ENCODE measurements at places on chromosomes 12 and 14.

GRCh38 chr12:84069699-84070098 is 842.9 kb downstream of the SLC6A15 start:
- no peak for DNase-seq

DNA sequence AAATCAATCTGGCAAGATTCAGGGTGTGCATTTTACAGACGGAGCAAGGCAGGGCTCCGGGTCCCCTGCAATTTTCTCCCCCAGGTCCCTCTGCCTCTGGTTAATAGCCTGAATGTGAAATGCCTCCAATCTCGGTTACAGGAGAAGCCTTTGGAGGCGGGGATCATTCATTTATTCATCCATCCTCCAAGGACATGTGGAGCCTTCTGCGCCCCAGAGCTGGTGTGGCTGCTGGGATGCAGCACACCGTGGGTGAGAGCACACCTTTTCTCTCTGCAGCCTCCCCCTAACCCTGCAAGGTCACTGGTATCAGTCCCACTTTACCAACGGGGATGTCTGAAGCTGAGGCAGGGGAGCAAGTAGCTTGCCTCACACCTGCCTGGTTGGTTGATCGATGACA is 35.4 kb downstream of the CMKLR1 start:
- no peak for DNase-seq

GRCh38 chr12:62519043-62519442 is 52.4 kb downstream of the MON2 start:
- no peak for DNase-seq

- no peak for DNase-seq
These were observed 2.8 kb upstream of the SLC48A1 start for GRCh38 chr12:47770086-47770726.

DNA sequence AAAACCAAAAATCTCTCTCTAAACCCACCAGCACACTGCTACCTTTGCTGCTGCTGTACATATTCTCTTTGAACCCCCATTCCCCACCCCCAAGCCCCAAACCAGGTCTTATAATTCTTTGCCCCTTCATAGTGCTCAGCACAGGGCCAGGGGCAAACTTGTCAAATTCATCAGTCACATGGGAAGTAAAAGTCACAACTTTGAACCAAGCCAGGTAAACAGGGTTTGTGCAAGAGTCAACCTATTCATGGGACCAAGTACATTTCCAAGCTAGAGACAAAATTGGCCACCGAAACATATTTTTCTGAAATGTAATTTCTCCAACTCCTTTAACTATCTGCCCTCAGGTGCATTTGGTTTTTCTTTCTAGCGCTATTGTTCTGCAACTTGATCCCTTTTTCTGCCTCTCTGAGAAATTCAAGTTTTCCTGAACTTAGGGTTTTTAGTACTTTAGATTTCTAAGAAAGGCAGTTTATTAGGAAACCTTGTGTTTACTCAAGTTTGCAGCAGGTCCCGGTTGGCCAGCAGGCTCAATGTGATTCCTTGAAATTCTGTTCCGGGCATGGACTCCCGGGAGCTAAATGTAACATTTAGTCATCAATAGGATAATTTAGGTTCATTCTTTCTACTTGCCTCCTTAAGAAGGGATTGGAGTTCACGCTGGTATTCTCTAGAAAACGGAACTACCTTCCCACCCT is 230.5 kb downstream of the EFCAB11 start:
- DNase-seq = no peak

DNA sequence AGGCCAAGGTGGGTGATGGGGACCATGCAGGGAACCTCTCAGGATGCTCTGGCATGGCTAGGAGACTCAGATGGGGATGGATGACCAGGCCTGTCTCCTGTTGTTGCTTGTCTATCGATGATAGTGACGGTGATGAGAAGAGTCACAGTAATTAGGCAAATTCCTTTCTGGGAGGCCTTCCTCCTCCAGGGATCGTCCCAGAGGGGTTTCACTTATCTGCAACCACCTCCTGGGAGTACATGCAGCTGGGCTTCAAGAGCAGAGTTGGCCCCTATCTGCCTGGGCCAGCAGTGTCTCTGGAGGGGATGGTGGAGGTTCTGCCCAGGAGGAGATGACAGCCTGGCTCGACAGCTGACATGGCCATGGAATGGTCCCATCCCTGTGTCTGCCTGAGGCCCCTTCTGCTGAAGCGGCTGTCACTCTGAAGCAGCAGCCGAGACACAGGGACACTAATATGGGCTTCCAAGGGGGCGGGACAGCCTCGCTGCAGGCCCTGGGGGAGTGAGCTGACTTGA is 27.5 kb upstream of the OAS1 start:
- no peak for DNase-seq

DNA sequence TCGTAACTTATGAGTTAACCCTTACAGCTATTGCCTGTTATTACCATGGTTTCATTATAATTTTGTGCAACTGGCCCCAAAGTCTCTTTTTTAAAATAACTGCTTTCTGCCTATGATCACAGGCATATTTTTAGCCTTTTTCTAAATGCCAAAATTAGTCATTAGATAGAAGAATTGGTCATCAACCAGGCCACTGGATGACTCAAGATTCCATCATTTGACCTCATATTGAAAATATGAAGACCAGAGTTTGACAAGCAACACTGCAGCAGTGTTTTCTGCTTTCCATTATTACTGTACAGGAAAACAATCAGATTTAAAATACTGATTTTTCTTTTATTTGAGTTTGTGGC is 54.7 kb upstream of the OTOGL start:
- DNase-seq = no peak

DNA sequence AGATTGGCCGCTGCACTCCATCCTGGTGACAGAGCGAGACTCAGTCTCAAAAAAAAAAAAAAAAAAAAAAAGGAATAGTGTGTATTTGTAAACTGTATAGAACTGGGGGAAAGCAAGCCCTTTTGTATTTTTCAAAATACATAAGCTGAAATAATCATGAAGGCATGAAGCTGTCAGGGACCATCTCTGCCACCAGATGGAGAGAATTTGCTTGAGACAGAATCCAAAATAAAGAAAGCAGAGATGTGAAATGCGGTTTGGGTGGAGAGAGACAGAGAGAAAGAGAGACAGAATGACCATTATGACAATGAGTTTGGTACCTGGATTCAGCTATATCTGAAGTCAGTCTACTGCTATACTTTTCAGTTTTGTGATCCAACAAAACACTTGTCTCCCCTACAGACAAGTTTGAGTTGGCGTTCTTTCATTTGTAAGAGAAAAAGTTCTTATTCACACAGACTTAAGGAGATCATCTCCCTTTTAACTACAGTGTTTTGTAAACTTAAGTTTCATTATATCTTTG is 155.7 kb upstream of the LRIG3 start:
- no peak for DNase-seq

GRCh38 chr12:39780913-39781446 is 161.4 kb upstream of the ABCD2 start:
- DNase-seq = no peak

- no peak for DNase-seq
These were observed 91.3 kb downstream of the DUSP6 start for GRCh38 chr12:89260841-89261637.

- DNase-seq = no peak
These were observed 141.5 kb upstream of the FGD4 start for GRCh38 chr12:32257695-32258496.

- no peak for DNase-seq
These were observed 154.1 kb downstream of the GALC start for GRCh38 chr14:87838931-87839330.

- DNase-seq = peak; percentile 82
These were observed 176.3 kb downstream of the ESR2 start for GRCh38 chr14:64117671-64118402.

DNA sequence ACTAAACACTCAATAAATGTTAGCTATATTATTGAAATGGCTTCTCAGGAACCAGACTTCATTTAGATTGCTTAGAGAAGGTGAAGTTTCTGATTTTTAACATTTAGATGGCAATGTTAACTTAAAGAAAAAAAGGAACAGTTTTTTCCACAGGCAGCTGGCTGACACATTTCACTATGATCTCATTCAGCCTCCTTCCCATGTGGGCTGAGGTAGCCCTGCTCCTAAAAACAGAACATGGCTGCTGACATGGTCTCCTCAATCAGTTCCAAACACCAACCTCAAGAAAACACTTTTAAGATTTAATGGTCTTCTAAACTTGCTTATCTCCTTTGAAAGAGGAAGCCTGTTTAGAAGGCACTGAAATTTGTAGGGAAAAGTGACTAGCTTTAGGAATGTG is 23.8 kb downstream of the GNS start:
- DNase-seq = no peak

GRCh38 chr14:77268989-77269600 is 1.9 kb downstream of the NGB start:
- no peak for DNase-seq

DNA sequence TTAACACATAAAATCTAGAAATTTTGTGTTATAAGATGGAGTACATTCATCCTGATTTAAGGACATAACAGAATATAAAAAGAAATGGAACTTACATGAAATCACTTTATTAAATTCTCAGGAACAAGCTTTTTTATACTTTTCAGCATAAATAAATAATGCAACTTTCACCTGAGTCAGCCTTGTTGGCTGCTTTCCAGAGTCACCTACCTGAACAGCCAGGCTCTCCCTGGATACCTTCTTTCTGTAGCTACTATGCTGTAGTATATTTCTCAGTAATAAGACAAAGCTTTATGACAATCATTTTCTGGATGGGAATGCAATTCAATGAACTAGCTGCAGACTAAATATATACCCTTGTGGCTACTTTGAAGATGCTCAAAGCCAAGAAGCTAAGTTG is 111.9 kb downstream of the NTS start:
- no peak for DNase-seq

DNA sequence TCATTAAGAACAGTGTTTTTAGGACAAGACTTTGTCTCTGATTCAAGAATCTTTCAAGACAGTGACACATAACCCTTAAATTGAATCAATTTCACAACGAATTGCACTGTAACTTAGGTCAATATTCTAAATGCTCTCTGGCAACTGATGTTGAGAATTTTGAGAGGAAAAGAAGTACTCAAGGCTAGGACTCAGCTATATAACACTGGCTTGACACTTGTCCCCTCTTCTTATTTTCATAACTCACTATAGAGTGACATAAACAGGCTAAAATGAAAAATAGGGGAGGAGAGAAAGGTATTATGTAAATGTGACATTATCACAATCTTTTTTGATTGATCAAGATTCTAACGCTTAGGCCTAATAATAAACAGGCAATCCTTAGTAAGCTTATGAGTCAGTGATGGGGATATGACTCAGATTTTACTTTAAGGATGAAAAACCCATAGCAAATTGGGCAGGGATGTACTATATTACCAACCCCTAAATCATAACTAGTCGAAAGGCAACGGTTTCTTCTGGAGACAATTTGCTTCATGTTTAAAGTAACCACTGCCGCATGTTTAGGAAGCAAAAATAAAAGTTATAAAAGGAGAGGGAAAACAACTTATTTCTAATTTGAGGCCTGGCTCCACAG is 10.9 kb downstream of the BTG1 start:
- DNase-seq = peak; percentile 48

GRCh38 chr12:114678718-114679117 is 5.3 kb downstream of the TBX3 start:
- no peak for DNase-seq

GRCh38 chr14:62301080-62301479 is 538.9 kb downstream of the SNAPC1 start:
- no peak for DNase-seq

All from NCI-H460 (cell line).